HT1080 (cell line): ENCODE measurements at places on chromosomes 13 and 19. TPM values are rescaled to one million over a fixed set of nuclear protein-coding genes. Genes with fewer than 3 reads are reported as not detected.

KLHL1 gene
- total RNA-seq = not detected in 2 replicates

DCT gene
- 2.2 and 3.2 TPM in 2 replicates for total RNA-seq

POLR1D gene
- total RNA-seq = 168 and 203 TPM in 2 replicates

DNA sequence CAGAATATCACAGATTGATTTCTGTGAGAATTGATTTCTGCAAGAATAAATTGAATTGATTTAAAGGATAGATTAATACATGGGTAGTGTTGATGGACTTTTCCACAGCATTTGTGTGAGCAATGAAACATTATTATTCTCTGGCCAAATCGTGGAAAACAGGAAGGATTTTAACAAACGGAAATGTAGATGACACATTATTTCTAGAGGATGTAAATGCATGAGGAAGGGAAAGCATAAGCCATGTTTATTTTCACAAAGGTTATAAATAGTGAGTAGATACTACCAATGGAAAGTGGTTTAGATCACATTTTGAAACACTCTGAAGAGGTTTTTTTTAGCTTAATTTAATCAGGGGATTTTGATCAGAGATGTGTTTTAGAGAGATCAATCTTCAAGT lies 1534.6 kb upstream of the MIR17HG start:
- peak; percentile 3 for DNase-seq

- no peak for DNase-seq
These were observed 55.1 kb upstream of the STARD13 start for GRCh38 chr13:33340631-33341030.

GRCh38 chr13:80527400-80527799 lies 186.5 kb upstream of the SPRY2 start:
- DNase-seq = no peak

GRCh38 chr13:37587236-37587635 lies 11.3 kb downstream of the POSTN start:
- no peak for DNase-seq

DNA sequence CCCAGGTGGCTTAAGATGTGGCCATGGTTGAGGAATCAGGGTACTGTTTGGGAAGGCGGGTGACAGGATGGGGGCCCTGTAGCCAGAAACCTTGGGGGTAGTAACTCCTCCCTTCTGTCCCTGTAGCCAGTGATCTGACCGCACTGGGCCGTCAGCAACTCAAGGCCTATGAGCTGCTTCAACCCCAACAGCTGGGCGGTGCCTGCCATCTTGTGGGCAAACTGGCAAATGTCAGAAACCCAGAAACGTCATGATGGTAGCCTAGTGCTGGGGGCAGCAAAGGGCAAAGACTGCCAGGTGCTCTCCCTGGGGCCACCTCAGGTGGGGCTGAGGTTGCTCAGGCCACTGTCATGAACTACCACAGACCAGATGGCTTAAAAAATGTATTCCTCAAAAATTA lies 3.5 kb downstream of the COPE start:
- no peak for DNase-seq

DNA sequence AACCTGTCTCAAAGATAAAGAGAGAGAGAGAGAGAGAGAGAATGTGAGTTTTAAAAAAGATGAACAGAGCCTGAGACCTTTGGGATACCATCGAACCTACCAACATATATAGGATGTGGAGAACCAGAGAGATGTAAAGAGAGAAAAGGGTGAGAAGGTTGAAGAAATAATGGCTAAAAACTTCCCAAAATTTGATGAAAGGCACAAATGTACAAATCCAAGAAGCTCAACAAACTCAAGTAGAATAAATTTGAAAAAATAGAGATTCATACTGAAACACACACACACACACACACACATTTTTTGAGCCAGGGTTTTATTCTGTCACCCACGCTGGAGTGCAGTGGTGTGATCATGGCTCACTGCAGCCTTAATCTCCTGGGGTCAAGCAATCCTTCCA lies 16.3 kb downstream of the ZNF558 start:
- DNase-seq = no peak

DNA sequence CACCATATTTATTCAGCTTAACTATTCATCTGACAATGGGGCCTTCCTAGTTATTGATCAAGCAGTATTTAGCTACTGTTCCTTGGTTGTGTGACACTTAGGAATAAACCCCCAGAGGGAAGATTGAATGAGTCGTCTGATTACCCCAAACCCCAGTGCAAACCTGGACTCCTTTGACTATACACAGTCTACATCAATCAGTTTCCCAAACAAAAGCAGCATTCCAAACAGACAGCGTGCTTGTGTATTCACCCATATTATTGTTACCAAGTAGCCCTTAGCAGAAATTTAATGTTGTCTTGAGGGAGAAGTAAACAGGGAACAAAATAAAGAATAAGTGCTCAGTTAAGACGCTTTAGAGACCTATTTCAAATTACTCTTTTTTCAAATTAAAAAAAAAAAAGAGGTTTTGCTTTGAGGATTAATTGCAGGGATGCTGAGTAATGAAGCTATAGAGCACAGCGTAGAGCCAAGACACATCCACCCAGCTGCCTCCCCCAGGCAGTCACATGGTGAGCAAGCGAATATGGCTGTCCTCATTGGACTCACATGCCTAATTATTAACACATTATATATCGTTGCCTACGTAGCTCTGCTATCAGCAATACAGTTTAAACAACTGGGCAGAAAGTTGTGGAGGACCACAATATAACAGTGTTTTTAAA lies 14.7 kb upstream of the B3GLCT start:
- DNase-seq = no peak

- no peak for DNase-seq
These were observed 421.9 kb upstream of the PRR20A start for GRCh38 chr13:56718791-56719190.

DNA sequence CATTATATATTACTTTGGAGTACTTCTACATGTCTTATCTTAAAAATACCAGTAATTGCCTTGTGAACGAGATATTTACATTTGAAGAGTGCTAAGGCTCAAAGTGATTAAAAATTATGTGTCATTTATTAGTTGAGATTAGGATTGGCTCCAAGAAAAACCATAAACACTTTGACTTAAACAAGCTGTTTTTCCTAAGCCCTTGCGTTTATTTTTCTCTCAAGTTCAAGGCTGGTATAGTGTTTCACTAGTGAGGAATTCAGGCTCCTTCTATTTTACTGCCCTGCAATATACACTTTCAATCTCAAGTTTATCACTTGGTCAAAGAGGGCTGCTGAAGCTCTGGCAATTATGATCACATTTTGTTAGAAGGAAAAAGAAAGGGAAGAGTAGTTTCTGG lies 49.9 kb downstream of the UFM1 start:
- no peak for DNase-seq

GRCh38 chr19:41310033-41310831 lies at the start of gene CCDC97:
Gene CCDC97 (plus strand): TSS chr19:41310172. CDS start chr19:41310311, 139 bp downstream.
- peak; percentile 78 for DNase-seq

APC2 gene
- total RNA-seq = 0.53 and 0.63 TPM in 2 replicates

ANKRD24 gene
- 0.20 and 0.42 TPM in 2 replicates for total RNA-seq

DNA sequence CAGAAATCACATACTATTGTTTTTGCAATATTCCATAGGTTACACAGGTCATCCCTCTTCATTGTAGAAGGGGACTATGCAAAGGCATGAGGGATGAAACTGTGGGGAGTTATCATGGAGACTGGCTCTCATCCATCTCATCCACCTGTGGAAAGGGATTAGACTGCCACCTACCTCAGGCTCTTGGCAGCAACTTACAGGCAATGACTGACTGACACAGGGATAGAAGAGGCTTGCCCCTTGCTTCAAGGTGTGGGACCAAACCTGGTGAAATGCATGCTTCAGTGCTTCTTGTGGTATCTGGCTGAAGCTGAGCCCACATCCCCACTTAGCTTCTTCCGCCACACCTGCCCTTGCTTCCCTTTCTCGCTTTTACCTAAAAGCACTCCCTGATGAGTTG lies 341.3 kb downstream of the GPC5 start:
- no peak for DNase-seq

- DNase-seq = peak; percentile 6
These were observed 416.2 kb downstream of the DIAPH3 start for GRCh38 chr13:59747529-59747928.

GRCh38 chr13:105340061-105340606 lies 1195.3 kb downstream of the EFNB2 start:
- no peak for DNase-seq

DNA sequence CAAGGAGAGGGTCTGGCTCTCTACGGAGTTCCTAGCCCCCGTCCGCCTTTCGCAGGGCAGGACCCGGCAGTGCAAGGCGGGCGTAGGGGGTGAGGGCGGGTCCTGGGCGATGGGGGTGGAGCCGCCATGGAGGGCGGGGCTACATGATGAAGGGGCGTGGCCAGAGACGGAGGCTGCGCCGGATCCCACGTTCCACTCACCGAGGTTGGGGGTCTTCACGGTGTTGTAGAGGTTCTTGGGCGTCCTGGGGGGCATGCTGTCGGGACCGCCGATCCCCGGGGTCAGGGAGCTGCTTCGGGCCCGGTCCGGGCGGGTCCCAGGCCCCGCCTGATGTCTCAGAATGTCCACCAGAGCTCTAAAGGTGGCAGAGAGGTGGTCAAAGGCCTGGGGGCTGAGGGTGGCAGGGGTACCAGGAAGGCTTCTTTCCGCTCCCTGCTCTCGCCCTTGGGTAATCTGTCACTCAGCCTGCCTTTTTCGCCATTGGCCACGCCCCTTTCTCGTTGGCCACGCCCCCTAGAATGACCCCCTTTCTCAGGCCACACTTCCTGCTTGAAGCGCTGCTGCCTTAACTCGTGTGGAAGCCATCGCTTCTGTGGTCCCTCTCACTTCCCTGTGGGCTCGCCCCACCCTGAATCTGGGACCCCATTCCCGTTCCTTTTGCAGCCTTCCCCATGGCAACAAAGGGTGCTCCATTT lies 2.5 kb downstream of the SHISA7 start:
- DNase-seq = no peak

DNA sequence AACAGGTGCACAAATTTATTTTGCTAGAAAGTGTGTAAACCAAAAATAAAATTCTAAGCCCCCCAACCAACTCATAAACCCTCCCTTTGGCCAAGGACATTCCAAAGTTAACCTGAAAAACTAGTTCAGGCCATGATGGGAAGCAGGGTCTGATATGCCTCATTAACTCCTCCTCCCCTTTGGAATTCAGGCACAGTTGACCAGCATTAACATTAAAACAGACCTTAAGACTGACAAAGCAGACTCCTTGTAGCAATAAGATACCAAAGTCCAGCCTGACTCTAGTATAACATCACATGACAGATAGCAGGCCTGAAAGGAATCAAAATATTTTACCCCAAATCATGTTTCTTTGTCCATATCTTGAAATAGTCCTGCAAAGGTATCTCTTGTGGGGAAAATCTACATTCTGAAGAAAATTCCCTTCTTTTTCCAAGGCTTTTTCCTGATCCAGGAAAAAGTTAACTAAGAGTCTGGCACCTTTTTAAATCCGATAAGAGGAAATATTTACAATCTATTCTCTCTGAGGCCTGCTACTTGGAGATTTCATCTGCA lies 19.7 kb downstream of the NEK5 start:
- no peak for DNase-seq

GRCh38 chr19:36099166-36099785 lies 11.7 kb upstream of the OVOL3 start:
- no peak for DNase-seq
